ENCODE measurements at places on chromosomes 6 and 20.

- no peak for DNase-seq
These were observed 203.8 kb upstream of the MAP3K7 start for GRCh38 chr6:90790696-90791095.

DNA sequence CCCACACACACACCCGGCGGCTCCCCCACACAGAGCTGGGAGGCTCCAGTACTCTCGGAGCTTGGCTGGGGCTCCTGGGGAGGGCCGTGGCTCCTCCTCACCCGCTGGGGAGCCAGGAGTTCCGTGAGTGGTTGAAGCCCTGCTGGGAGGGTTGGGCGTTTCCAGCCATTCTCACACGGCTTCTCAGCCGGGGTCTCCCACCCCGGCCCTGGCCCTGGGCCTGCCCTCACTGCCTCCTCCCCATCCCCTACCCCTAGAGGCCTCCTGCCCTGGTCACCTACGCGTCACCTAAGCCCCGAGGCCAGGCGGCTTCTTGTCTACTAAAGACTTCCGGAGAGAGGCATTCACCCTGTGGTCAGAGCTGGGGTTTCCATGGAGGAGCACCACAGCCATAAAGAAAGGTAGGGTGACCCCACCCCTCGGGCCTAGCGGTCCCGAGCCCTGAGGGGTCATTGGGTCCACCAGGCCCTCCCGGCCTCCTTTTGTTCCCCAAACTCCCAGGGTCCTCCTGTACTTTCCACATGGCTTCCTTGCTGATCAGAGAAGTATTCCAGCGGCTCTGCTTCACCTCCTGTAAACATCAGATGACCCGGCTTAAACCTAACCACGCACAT, 99.3 kb downstream of the TTLL2 start:
- no peak for DNase-seq

- no peak for DNase-seq
These were observed 73.2 kb upstream of the CD2AP start for GRCh38 chr6:47404435-47404834.

- no peak for DNase-seq
These were observed 187.8 kb downstream of the SYNDIG1 start for GRCh38 chr20:24657196-24657595.

DNA sequence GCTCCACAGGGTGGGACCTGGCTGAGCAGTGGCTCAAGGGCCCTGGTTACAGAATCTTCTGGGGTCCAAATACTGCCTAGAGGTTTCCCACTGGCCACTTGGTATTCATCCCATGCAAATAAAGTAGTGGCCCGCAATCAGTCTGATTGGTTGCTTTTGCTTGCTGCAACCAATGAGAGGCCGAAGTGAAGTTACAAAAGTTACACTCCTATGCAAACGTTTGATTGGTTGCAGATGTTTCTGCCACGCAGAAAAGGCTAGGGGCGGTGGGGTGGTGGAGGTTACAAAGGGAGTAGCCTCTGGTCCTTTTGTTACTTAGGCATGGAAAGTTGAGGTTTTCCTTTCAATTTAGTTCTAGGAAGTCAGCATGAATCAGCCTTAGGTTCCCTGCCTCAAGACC, 3.6 kb upstream of the NHLRC1 start:
- DNase-seq, result no peak

DNA sequence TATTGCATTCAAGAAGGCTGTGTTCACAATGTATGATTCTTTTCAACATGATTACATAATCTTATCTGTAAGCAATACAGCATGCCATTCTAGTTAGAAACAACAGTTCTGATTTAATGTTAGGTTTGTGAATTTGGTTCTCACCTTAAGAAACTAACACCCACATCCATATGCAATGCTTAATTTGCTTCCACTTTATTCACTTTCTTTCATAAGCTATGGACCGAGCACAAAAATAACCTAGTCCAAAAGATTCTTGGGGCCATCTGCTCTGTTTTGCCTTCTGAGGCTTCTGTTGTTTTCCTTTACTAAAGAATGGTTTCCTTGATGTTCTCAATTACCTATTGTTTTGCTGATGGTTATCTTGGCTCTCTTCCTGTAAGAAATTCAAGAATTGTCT, 258.2 kb downstream of the EYS start:
- DNase-seq, result no peak

GRCh38 chr20:62059920-62060630, 5.6 kb downstream of the TAF4 start:
- no peak for DNase-seq

GRCh38 chr6:163568275-163568674, 153.8 kb downstream of the QKI start:
- DNase-seq, result no peak

GRCh38 chr6:153858529-153858928, 180.5 kb upstream of the OPRM1 start:
- DNase-seq, result no peak

DNA sequence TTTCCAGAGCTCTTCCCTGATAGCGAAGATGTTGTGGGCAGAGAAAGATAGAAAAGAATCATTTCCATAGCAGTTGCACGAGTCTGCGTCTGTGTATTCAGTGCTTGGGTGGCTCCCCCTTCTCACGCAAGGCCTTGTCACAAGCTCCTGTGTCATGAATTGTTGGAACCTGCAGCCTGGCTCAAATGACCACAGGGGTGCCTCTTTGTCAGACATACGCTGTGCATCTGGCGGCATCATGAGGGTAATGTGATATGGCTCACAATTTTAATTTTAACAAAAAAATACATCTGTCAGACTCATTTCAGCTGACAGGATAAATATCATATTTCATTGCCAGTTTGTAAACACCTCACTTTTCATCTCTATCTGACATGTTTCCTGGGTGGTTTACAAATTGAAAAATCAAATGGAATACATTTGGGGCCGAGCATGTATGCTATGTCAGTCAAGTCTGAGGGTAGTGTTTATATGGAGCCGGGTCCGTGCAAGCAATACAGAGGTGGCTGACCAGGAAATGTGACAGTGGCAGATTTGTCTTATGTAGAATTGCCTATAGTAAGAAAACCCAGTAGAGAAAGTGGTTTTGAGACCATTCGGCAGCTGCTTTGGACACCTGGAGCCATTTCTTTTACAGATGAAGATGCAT, 90.9 kb downstream of the CAP2 start:
- no peak for DNase-seq

DNA sequence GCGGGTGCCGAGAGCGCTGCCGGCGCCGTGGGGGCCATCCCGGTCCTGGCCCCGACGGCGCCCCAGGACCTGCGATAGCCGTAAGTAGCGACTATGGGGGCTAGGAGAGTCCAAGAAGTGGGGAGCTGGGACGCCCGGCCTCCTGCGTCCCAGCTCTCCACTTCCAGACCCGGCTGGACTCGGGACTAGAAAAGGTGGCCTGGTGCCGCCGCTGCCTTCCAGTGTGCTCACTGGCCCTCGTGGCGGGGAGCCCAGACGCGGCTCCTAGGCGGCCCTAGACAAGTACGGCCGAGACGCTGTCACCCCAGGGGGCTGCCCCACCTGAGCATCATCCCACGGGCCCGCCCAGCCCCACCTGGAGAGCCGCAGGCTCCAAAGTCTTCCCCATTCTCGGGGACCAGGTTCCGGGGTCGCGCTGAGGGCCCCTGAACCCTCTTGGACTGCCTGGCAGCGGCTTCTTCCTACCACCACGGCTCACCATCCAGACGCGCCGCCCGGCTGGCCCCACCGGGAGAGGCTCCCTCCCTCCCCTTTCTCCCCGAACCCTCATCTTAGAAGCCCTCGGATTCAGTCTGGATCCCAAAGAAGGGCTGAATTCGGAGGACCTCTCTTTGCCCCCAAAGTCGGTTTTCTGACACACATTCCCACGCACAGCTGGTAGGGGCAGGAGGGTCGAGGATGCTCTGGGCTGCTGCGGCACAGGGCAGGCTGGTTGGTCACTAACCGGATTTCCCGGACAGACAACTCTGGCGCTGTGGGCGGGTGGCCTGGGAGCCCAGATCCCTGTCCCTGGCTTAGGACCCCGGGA, 870 bp upstream of the MDFI start:
- no peak for DNase-seq

DNA sequence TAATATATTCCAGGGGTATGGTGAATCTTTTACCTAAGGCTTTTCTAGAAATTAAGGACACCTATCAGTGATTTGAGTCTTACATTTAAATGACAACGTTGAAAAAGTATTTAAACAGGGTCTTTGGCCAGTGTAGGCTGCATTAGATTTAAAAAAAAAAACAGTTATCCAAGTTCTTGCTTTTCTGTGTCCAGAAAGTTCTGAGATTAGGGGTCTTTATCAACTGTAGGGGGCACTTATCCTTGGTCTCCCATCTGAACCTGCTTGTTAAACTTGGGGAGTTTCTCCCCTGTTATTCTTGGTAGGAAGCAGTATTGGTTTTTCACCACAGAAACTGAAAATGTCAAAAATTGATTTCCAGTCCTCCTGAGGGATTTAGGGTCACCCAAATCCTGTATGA, 155.9 kb upstream of the ZNF217 start:
- no peak for DNase-seq

DNA sequence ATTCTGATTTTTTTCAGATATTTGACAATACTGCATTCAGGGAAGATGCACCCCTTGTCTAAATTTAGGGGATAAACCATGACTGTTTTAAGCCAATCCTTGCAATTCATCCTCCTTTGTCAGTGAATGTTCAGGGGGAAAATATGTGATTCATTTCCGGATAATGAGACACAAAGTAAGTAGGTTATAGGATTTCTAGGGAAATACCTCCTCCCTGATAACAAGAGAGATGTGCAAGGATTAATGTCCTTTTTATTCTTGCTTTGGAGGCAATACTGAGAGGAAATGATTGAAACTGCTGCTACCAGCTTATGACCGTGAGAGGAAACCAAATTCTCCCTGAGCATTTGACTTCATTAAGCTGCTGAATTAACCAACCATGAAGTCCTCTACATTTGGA, 161.3 kb upstream of the EYA4 start:
- DNase-seq, result no peak
